ENCODE measurements at places on chromosomes 4 and X.

GRCh38 chr4:7968262-7968896 is 28.7 kb upstream of the AFAP1 start:
- no peak for DNase-seq

GRCh38 chr4:182486881-182487280 is 243.7 kb downstream of the TENM3 start:
- no peak for DNase-seq

DNA sequence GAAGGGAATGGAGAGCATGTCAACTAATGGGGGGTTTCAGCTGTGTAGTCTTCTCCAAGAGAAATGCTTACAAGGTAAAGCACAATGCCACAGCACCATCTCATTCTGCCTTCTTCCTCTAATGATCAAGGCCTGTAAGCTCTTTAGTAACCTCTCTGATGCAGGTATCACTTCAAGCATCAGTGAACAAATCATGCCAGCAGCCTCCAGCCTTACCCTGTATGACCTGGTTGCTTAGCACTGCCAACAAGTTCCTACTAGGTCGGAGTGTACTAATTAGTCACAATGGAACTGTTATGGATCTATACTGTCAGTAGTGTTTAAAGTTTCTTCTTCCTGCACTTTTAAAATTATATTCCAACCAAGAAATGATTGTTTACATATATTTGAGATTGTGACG is 197.7 kb downstream of the GRID2 start:
- DNase-seq: no peak

GRCh38 chrX:147912093-147912801 is 528 bp downstream of the FMR1 start:
- DNase-seq: no peak

DNA sequence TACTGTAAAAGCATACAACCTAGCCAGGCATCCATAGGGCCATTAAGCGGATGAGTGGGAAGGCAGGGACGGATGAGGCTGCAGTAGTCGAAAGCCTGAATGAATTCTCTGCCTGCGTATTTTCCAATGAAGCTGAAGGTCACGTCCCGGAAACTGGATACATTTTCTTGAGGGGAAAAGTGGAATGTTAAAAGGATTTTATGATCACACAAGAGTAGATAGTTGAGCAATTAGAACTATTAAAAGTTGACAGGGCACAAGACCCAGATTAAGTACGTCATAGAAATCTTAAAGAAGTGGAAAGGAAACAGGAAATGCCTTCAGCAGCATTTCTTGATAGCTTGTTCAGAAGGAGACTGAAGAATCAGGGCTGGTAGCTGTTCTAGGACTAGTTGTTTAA is 98.3 kb upstream of the CXXC4 start:
- no peak for DNase-seq

GRCh38 chrX:152942077-152942442 is 44.2 kb downstream of the ZNF185 start:
- DNase-seq: no peak

GRCh38 chrX:20455001-20455400 is 188.3 kb upstream of the RPS6KA3 start:
- no peak for DNase-seq

Data from esophagus squamous epithelium (tissue), 5 donors.